Aorta (tissue), 5 donors: ENCODE measurements at places on chromosomes 2 and 18. TPM values are rescaled to one million over a fixed set of nuclear protein-coding genes. Genes with fewer than 3 reads are reported as not detected.
A peak's percentile ranks its signal among the peaks of the same experiment; 100 is the strongest.

The ANKRD29 gene
- 5.5 TPM for polyA plus RNA-seq

The POTEC gene
- not detected for polyA plus RNA-seq

DNA sequence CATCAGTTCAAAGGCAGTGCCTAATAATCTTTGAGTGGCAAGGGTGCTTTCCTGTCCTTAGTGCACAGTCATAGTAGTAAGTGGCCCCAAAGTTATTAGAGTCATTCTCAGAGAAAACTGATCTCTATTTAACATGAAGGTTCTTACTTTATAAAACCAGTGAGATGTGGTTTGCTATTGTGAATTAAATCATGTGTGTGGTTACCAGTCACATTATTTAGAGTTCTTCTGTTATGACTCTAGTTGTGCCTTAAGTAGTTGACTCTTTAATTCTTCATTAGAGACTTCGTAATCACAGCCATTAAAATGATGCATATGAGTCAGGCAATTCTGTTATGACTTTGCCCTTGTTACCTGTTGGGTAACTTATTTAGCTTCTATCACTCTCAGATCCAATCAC lies 1392.9 kb upstream of the ACVR2A start:
- no peaks in the 10 kb centered on the region for H3K36me3 ChIP-seq
- no peaks in the 10 kb centered on the region for H3K4me1 ChIP-seq

DNA sequence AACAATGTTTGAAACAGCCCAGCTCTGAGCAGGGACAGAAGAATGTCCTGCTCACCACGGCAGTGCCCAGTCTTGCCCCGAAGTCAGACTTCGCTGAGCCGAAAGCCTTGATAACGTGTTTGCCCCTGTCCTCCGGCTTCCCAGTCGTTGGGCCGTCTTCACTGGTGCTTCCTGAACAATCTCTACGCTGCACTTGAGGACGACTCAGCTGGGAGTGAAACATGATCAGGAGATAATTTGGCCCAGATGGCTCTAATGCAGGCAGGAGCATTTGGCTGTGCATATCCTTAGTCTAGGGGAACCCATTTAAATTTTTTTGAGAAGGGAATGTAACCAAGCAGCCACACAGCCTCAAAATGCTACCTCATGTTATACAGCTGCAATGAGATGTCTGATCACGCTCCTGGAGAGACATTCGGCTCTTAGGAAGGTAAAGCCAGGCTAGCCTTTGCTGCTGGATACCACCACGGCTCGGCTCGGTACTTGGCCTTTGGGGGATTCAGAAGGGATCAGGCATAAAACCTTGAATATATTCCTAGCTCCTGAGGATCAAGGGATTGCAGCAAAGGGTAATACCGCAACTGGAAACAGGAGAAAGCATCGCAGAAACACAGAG lies 43.6 kb downstream of the FECH start:
- no peak for DNase-seq
- no peak overlapping the region for H3K4me3 ChIP-seq
- H3K27me3 ChIP-seq, result no peaks in the 10 kb centered on the region
- no peak overlapping the region for H3K27ac ChIP-seq
- no peaks in the 10 kb centered on the region for H3K4me1 ChIP-seq

GRCh38 chr2:105917226-105917625 lies 172.5 kb downstream of the NCK2 start:
- DNase-seq, result no peak
- H3K27me3 ChIP-seq, result no peaks in the 10 kb centered on the region
- no peaks in the 10 kb centered on the region for H3K4me1 ChIP-seq
- no peaks in the 10 kb centered on the region for H3K36me3 ChIP-seq
- H3K27ac ChIP-seq, result no peak overlapping the region

- H3K27ac ChIP-seq, result peak overlapping the region; percentile 39
- peaks cover 3% of the 10 kb centered on the region for H3K4me1 ChIP-seq
- no peak overlapping the region for H3K4me3 ChIP-seq
- H3K27me3 ChIP-seq, result no peaks in the 10 kb centered on the region
Observed at GRCh38 chr2:179268277-179268925, 3.8 kb upstream of the SESTD1 start.
